ENCODE measurements at places on chromosomes 2 and 18.

DNA sequence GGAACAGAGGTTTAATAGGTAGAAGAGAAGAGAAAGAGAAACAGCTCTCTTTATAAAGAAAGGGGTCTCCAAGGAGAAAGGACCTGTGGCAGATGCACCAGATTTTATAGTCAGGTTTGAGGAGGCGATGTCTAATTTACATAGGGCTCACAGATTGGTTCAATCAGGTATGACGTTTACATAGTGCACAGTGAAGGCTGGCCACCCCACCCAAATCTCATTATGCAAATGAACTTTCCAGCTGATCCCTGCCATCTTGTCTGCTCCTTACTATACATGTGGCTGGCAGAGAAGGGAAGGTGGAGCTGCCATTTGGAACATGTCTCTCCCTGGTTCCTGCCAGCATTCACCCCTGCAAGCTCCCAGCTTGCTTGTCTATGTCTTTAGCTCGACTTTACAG lies 557.8 kb downstream of the SUCLG1 start:
- no peak overlapping the region for H3K4me3 ChIP-seq
- DNase-seq = no peak
- H3K4me1 ChIP-seq = no peaks in the 10 kb centered on the region
- H3K27me3 ChIP-seq = no peaks in the 10 kb centered on the region
- H3K36me3 ChIP-seq = no peaks in the 10 kb centered on the region

DNA sequence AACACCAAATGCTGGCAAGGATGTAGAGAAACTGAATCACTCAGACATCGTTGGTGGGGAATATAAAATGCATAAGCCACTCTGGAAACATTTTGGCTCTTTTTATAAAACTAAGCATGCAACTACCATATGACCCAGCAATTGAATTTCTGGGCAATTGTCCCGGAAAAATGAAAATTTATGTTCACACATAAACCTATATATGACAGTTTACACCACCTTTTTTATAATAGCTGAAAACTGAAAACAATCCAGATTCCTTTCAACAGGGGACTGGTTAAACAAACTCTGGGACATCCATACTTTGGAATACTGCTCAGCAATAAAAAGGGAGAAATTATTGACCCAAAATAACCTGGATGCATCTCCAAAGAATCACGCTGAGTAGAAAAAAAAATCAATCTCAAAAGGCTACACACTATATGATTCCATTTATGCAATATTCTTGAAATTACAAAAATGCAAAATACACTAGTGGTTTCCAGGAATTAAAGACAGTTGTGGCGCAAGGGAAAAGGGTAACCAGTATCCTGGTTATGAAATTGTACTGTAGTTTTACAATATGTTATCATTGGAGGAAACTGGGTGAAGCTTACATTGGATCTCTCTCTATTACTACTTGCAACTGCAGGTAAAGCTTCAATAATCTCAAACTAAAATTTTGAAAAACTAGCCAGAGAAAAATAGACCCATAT lies 130.2 kb upstream of the PID1 start:
- H3K27ac ChIP-seq = no peak overlapping the region
- DNase-seq = no peak
- no peak overlapping the region for H3K4me3 ChIP-seq

- H3K27ac ChIP-seq = no peak overlapping the region
- DNase-seq = no peak
- H3K4me3 ChIP-seq = no peak overlapping the region
- H3K36me3 ChIP-seq = no peaks in the 10 kb centered on the region
- no peaks in the 10 kb centered on the region for H3K4me1 ChIP-seq
Observed at GRCh38 chr2:98333922-98334321, 12.3 kb upstream of the CNGA3 start.

DNA sequence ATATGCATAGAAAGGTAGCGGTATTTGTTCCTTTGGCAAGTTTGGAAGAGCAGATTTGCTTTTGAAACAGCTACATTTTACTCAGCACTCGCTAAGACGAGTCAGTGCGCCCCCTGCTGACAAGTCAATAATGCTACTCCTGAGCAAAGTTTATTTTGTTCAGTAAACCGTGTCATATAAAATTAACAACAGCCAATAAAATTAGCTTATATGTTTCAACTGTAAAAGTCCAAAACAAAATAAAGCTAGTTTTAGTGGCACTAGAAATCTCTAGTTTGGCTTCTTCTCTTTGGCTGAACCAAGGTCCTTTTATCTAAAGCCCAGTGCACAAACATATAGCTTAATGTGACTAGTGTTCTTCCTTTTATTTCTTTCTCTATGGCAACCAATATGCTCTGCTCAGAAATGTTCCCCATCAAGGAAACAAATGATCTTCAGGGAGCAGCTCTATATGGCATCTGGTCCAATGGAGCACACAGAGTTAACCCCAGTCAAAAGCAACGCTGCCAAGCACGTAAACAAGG lies 4.2 kb upstream of the POU3F3 start:
- no peak overlapping the region for H3K27ac ChIP-seq
- peak; percentile 31 for DNase-seq
- peaks cover 67% of the 10 kb centered on the region for H3K27me3 ChIP-seq
- H3K36me3 ChIP-seq = no peaks in the 10 kb centered on the region
- no peak overlapping the region for H3K4me3 ChIP-seq
- H3K4me1 ChIP-seq = no peaks in the 10 kb centered on the region

DNA sequence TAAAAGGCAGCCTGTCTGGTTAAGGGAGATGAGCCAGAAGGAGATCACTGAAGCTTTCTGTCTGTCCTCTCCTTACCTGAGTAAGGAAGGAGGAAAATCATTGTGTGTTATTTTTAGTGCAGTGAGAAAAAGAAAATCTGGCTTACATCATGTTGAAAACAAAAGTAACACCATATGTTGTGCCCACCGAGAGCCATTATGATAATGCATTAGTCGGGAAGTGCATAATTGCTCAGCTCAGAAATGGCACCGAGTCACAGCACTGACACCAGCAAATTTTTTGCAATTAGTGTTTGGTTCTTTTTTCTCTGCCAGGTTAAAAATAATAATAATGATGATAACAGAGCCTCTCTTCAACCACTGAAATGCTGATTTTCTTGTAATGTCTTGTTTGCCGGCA lies 46.6 kb downstream of the HNMT start:
- H3K4me1 ChIP-seq = no peaks in the 10 kb centered on the region

GRCh38 chr2:66324909-66325528 lies 109.9 kb upstream of the MEIS1 start:
- no peaks in the 10 kb centered on the region for H3K36me3 ChIP-seq
- H3K27ac ChIP-seq = no peak overlapping the region
- H3K4me3 ChIP-seq = no peak overlapping the region
- no peak for DNase-seq
- H3K4me1 ChIP-seq = no peaks in the 10 kb centered on the region
- no peaks in the 10 kb centered on the region for H3K27me3 ChIP-seq

DNA sequence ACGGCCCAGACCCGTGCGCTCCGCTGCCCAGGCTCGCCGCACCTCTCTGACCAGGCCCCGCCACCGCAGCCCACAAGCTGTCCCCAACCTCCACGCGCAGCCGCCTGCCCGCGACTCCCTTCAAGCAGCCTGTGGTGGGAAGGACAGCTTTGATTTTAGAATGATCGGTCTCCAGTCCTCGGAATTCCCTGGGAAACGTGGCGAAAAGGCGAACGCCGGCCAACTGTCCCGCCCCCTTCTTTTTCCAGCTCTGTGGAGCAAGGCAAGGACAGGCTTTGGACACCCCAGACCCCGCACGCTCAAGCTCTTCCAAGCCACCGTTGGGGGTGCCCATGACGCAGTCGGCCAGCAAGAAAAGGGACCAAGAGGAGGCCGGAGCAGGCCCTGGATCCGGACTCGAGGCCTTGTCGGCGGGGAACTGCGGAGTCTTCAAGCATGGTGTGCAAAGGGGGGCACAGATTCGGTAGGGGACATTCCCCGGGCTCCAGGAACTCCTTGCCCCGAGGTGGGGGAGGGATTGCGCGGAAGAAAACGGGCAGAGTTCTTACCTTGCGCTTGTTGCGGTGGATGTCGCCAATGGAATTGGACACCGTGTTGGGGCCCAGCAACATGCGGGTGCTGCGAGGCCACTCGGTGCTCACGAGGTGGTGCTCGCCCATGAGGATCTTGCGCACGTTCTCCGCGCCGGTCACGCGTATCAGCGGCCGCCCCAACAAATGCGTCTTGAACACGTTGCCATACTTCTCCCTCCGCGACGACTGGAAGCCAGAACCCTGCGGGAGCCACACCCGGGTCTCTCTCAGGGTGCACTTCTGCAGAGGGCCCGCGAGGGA lies 4.0 kb downstream of the CYP26B1 start:
- DNase-seq = peak; percentile 46
- no peaks in the 10 kb centered on the region for H3K36me3 ChIP-seq
- H3K27ac ChIP-seq = peak overlapping the region; percentile 36
- H3K4me3 ChIP-seq = peak overlapping the region; percentile 9
- H3K4me1 ChIP-seq = peaks cover 4% of the 10 kb centered on the region
- H3K27me3 ChIP-seq = peaks cover 42% of the 10 kb centered on the region

DNA sequence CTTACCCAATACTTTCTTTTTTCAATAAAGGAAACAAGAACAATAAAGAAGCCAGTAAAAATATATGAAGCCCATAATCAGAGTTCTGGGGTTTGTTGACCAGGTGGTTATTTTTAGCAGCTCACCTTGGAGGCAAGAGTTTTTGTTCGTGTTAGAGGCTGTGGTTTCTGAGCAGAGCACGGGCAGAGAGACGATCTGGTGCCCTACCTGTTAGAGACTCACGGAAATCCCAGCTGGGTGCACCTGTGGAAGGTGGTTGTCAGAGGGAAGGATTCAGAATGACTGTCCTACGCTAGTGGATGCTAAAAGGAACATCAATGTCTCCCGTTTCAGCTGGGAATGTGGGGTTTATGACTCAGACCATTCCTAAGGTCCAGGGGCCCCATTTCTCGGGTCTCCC lies 87.6 kb downstream of the NRP2 start:
- H3K27ac ChIP-seq = no peak overlapping the region
- no peaks in the 10 kb centered on the region for H3K27me3 ChIP-seq
- no peak overlapping the region for H3K4me3 ChIP-seq
- peaks cover 49% of the 10 kb centered on the region for H3K4me1 ChIP-seq
- no peak for DNase-seq

DNA sequence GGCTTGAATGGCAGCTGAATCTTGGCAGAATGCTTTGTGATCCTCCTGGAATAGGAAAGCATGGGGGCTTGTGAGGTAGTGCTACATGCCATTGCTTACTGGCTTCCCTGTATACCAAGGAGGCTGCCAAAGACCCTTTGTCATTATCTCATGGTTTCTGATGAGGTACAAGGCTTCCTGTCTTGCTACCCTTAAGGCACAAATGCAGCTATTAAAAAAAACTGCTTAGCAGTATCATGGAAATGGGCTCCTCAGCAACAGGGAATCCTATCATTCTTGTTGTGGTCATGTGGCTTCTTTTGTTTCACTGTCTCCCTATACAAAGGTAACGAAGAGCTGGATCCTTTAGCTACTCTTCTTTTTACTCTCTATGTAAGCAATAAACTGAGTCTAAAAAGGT lies 6.6 kb upstream of the KANSL1L start:
- H3K27ac ChIP-seq = no peak overlapping the region
- H3K4me3 ChIP-seq = no peak overlapping the region
- no peak for DNase-seq
- no peaks in the 10 kb centered on the region for H3K36me3 ChIP-seq
- no peaks in the 10 kb centered on the region for H3K27me3 ChIP-seq
- H3K4me1 ChIP-seq = no peaks in the 10 kb centered on the region

- no peak overlapping the region for H3K27ac ChIP-seq
- H3K27me3 ChIP-seq = no peaks in the 10 kb centered on the region
- no peaks in the 10 kb centered on the region for H3K36me3 ChIP-seq
- no peak overlapping the region for H3K4me3 ChIP-seq
- no peaks in the 10 kb centered on the region for H3K4me1 ChIP-seq
Observed at GRCh38 chr2:88069117-88069516, 1.5 kb downstream of the SMYD1 start.

- no peaks in the 10 kb centered on the region for H3K36me3 ChIP-seq
- no peaks in the 10 kb centered on the region for H3K27me3 ChIP-seq
- H3K4me1 ChIP-seq = no peaks in the 10 kb centered on the region
- DNase-seq = no peak
Observed at GRCh38 chr2:174718591-174718990, 45.7 kb downstream of the CHRNA1 start.

- H3K36me3 ChIP-seq = no peaks in the 10 kb centered on the region
- DNase-seq = no peak
- H3K4me1 ChIP-seq = peaks cover 14% of the 10 kb centered on the region
- no peaks in the 10 kb centered on the region for H3K27me3 ChIP-seq
Observed at GRCh38 chr2:241885291-241885945, 15.9 kb downstream of the RTP5 start.

DNA sequence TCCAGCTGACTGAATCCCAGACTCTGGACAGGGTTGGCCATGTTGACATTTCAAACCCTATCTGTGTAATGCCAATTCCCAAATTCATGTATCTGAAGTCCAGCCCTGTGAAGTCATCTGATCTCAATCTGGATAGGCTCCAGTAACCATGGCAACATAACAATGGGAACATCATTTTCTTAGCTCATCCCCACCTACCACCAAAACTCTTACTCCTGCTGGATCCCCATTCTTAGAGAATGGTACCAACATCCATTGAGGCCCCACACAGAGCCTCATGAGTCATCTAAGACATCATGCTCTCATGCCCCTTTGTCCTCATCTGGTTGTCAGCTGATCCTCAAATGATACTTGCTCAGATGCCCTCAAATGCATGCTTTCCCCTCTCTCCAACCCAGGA lies 58.9 kb upstream of the TEX51 start:
- no peaks in the 10 kb centered on the region for H3K36me3 ChIP-seq
- H3K4me1 ChIP-seq = no peaks in the 10 kb centered on the region
- H3K4me3 ChIP-seq = no peak overlapping the region
- DNase-seq = peak; percentile 14
- no peak overlapping the region for H3K27ac ChIP-seq

DNA sequence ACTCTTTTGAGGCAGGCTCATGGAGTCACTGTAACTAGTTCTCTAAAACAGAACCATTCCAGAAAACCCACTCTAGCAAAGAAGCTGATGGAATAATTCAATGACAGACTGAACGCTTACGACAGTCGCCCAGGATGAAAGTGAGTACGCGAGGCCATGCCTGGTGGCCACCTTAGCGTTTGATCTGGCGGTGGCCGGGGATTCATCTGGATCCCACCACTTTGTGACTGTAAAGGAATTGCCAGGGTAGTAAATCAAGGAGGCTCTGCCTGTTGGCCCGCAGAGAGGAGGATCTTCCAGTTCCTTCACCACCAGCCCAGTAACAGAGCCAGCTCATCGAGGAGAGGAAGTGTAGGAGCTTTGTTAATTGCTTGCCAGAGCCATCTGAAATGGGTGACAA lies 34.6 kb downstream of the GREB1 start:
- no peak overlapping the region for H3K4me3 ChIP-seq
- no peak for DNase-seq
- H3K36me3 ChIP-seq = no peaks in the 10 kb centered on the region
- H3K27ac ChIP-seq = no peak overlapping the region

- no peaks in the 10 kb centered on the region for H3K36me3 ChIP-seq
- H3K4me3 ChIP-seq = no peak overlapping the region
- no peaks in the 10 kb centered on the region for H3K27me3 ChIP-seq
- H3K27ac ChIP-seq = no peak overlapping the region
Observed at GRCh38 chr2:37781028-37781427, 109.6 kb upstream of the CDC42EP3 start.

- H3K27me3 ChIP-seq = no peaks in the 10 kb centered on the region
- H3K36me3 ChIP-seq = no peaks in the 10 kb centered on the region
- no peak overlapping the region for H3K4me3 ChIP-seq
Observed at GRCh38 chr2:194443926-194444325, 1213.1 kb upstream of the SLC39A10 start.

GRCh38 chr2:39160982-39161381 lies 40.1 kb upstream of the SOS1 start:
- no peaks in the 10 kb centered on the region for H3K4me1 ChIP-seq
- no peak for DNase-seq
- H3K4me3 ChIP-seq = no peak overlapping the region
- no peaks in the 10 kb centered on the region for H3K36me3 ChIP-seq

Measured in Peyer's patch (tissue), 4 donors.